Activated naive CD8-positive, alpha-beta T cell treated with anti-CD3 and anti-CD28 coated beads for 36 hours (primary cell): ENCODE measurements at places on chromosomes 13 and 19. TPM values are rescaled to one million over a fixed set of nuclear protein-coding genes. Genes with fewer than 3 reads are reported as not detected.

DNA sequence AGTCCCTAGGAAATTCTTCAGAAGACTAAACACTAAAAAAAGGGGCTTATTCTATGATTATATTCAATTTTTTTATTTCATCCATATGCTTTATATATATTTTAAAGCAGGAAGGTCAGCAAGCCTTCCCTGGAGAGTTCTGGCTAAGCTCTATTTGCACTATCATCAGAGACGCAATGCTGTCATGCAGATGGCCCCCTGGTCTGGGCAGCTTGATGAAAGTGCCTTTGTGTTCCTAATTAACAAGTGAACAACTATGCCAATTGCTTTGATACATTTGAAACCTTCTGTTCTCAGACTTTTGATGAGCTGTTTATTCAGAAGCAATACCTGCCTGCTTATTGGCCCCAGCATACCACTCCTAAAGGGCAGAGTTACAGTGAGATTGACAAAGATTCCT is 1344.6 kb downstream of the OLFM4 start:
- H3K27ac ChIP-seq, result no peak overlapping the region
- no peak for DNase-seq
- no peaks in the 10 kb centered on the region for H3K4me1 ChIP-seq
- H3K27me3 ChIP-seq, result no peaks in the 10 kb centered on the region

GRCh38 chr13:113026391-113026910 is 57.4 kb downstream of the MCF2L start:
- H3K27me3 ChIP-seq, result no peaks in the 10 kb centered on the region
- no peaks in the 10 kb centered on the region for H3K4me1 ChIP-seq
- no peak overlapping the region for H3K4me3 ChIP-seq
- H3K36me3 ChIP-seq, result no peaks in the 10 kb centered on the region
- no peak for DNase-seq

DNA sequence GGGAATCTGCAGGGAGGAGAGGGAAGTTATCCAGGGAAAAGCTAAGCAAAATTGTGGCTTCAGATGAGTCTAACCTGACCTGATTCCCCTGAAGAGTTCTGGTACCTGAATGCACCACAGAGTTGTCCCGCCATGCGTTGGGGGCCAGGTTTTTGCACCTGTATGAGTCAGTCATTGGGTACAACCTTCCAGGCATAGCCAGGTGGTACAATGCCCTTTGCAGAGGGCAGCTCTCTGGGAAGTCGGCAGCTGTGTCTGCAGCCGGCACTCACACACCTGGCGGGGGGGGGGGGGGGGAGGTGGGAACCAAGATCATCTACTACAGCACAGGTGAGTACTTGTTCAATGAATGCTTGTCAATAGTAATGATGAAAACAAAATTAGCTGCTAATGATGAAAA is 52.5 kb upstream of the GTF3A start:
- H3K27me3 ChIP-seq, result peaks cover 23% of the 10 kb centered on the region
- H3K4me3 ChIP-seq, result no peak overlapping the region
- peaks cover 7% of the 10 kb centered on the region for H3K4me1 ChIP-seq
- DNase-seq, result no peak
- no peak overlapping the region for H3K27ac ChIP-seq

- H3K4me3 ChIP-seq, result no peak overlapping the region
- H3K36me3 ChIP-seq, result peaks cover 21% of the 10 kb centered on the region
- no peak overlapping the region for H3K27ac ChIP-seq
These were observed 56.2 kb downstream of the RCBTB2 start for GRCh38 chr13:48476686-48477085.

DNA sequence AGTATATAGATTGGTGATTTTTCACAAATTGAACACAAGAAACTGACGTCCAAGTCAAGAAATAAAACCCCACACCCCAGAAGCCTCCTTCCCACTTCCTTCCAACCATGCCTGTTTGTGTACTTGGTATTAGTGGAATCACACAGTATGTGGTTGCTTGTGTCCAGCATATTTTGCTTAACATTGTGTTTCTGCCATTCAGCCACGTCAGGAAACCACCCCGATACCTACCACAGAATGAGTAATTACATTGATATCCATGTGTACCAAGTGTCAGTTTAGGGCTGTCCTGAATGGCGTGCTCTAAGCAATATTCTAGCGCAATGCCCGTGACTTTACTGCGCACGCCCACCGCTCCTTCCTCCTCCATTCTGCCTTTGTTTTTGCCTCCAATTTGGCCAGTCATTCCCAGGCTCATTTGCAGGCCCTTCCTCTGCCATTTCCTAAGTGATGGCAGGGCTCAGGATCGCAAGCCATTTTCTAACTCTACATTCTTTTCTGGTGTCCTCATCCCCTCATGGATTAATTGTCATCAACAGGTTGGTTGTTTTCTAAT is 25.9 kb upstream of the MPHOSPH8 start:
- no peak overlapping the region for H3K27ac ChIP-seq
- H3K4me3 ChIP-seq, result no peak overlapping the region
- DNase-seq, result no peak
- peaks cover 4% of the 10 kb centered on the region for H3K4me1 ChIP-seq
- H3K27me3 ChIP-seq, result peaks cover 26% of the 10 kb centered on the region
- H3K36me3 ChIP-seq, result peaks cover 46% of the 10 kb centered on the region

The PRDX2 gene
- total RNA-seq, result 238 TPM
